ENCODE measurements at places on chromosomes 2 and 18. TPM values are rescaled to one million over a fixed set of nuclear protein-coding genes. Genes with fewer than 3 reads are reported as not detected.
A peak's percentile ranks its signal among the peaks of the same experiment; 100 is the strongest.

The WDR43 gene
- total RNA-seq, result 76.4 TPM

The STARD6 gene
- not detected for total RNA-seq

The SIX3 gene
- total RNA-seq, result 0.14 TPM

The LAMA1 gene
- total RNA-seq, result 0.56 TPM

The ABHD1 gene
- total RNA-seq, result 0.27 TPM

The TGOLN2 gene
- total RNA-seq, result 152 TPM

The PLCL1 gene
- total RNA-seq, result 26.2 TPM

The SERPINB11 gene
- not detected for total RNA-seq

The LYPD6B gene
- not detected for total RNA-seq

DNA sequence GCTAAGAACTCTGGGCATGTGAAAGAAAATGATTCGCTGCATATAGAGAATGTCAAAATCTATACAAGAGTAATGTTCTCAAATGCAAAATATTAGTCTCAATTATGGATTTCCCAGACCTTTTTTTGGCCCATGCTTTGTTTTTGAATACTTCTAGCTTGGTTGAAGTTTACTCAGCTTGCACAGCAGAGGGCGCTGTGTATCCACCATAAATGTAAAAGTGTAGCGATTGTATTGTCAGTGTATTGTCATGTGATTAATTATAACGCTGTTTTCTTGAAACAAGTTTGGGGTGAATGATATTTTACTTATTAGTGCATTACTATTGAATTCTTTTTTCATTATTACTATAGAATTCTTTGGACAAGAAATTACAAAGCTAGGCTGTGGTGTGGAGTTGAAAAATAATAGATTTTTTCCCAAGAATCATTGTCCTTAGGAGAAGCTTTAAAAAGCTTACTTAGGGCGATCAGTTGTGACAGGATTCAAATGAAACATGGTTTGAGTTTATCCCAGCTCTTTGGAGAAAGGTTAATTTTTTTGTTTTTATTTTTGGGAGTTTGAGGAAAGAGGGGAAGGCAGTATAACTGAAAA lies 98.3 kb downstream of the PIK3C3 start:
- H3K27ac ChIP-seq, result no peak overlapping the region
- H3K4me3 ChIP-seq, result no peak overlapping the region
- peaks cover 4% of the 10 kb centered on the region for H3K4me1 ChIP-seq
- H3K36me3 ChIP-seq, result peaks cover 11% of the 10 kb centered on the region

DNA sequence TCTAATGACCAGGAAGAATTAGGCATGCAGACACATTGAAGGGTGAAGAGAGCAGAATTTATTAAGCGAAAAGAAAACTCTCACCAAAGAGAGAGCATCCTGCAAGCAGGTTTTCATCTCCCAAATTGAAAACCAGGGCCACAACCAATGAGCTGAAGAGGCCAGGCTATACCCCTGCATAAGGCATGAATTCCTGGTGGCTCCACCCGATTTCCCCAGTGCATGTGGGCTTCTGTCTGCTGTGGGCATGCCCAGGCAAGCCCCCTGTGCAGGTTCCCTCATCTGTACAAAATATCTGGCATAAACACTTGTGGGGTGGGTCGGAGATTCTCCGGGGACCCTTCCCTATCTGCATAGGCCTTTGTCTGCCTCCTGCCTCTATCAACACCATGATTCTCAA lies 621.6 kb upstream of the LRRTM1 start:
- H3K27me3 ChIP-seq, result no peaks in the 10 kb centered on the region
- H3K4me1 ChIP-seq, result no peaks in the 10 kb centered on the region
- H3K27ac ChIP-seq, result no peak overlapping the region
- H3K36me3 ChIP-seq, result no peaks in the 10 kb centered on the region

- no peaks in the 10 kb centered on the region for H3K36me3 ChIP-seq
- no peak for DNase-seq
- H3K4me1 ChIP-seq, result peaks cover 13% of the 10 kb centered on the region
- H3K27me3 ChIP-seq, result no peaks in the 10 kb centered on the region
Observed at GRCh38 chr2:150178591-150178990, 308.9 kb downstream of the RND3 start.

GRCh38 chr2:238327751-238328150 lies 7.4 kb downstream of the TRAF3IP1 start:
- no peak for DNase-seq
- H3K27me3 ChIP-seq, result no peaks in the 10 kb centered on the region

DNA sequence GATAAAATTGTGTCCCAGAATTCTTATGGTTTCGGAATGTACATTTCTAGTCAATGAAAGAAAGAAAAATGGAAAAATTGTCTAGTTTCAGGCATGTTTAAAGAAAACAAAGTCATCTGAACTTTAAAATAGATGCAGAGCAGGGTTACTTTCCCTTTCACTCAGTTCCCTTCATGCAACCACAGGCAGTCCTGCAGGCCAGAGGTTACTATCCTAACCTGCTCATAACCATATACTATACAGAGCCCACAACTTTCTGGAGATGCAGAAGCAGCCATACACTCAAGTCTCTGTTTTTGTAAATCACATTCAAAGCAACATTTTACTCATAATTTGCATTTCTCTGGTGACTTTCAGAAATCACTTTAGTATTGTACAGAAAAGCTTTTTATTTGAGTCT lies 690.3 kb downstream of the MBD2 start:
- no peaks in the 10 kb centered on the region for H3K36me3 ChIP-seq
- DNase-seq, result no peak
- no peak overlapping the region for H3K27ac ChIP-seq
- H3K27me3 ChIP-seq, result no peaks in the 10 kb centered on the region

DNA sequence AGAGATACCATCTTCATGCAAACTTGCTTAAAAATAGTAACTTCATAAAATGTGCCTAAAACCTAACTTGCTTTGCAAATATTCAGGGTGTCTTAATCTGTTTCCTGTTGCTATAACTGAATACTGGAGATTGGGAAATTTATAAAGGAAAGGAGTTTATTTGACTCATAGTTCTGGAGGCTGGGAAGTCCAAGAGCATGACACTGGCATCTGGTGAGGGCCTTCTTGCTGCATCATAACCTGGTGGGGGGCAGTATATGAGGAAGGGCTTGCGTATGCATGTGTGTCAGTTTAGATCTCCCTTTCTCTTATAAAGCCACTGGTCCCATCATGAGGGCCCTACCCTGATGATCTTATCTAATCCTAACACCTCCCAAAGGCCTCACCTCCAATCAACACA lies 166.5 kb downstream of the LPIN1 start:
- no peaks in the 10 kb centered on the region for H3K36me3 ChIP-seq
- no peak overlapping the region for H3K4me3 ChIP-seq
- DNase-seq, result no peak
- H3K27me3 ChIP-seq, result no peaks in the 10 kb centered on the region

GRCh38 chr18:61323951-61324350 lies 9.3 kb upstream of the CDH20 start:
- H3K4me3 ChIP-seq, result no peak overlapping the region
- H3K27ac ChIP-seq, result no peak overlapping the region
- DNase-seq, result no peak
- no peaks in the 10 kb centered on the region for H3K27me3 ChIP-seq
- no peaks in the 10 kb centered on the region for H3K36me3 ChIP-seq
- H3K4me1 ChIP-seq, result no peaks in the 10 kb centered on the region

DNA sequence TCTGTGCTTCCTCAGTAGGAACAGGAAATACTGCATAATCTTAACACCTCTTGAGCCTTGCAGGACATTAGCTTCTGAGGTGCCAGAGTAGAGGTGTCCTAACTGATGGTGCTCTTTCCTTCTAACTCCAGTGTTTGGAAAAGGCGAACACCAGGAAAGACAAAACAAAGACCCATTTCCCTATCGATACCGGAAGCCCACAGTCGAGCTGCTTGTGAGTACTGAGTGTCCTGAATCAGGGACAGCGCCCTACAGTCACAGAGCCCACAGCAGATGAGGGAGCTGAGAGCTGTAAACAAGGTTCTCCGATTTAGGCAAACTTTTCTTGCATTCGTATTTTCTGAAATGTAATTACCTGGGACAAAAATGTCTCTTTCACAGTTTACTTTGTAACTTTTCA lies 50.7 kb downstream of the SLC14A2 start:
- no peak for DNase-seq
- no peak overlapping the region for H3K27ac ChIP-seq
- no peak overlapping the region for H3K4me3 ChIP-seq
- H3K4me1 ChIP-seq, result peaks cover 6% of the 10 kb centered on the region
- no peaks in the 10 kb centered on the region for H3K27me3 ChIP-seq

DNA sequence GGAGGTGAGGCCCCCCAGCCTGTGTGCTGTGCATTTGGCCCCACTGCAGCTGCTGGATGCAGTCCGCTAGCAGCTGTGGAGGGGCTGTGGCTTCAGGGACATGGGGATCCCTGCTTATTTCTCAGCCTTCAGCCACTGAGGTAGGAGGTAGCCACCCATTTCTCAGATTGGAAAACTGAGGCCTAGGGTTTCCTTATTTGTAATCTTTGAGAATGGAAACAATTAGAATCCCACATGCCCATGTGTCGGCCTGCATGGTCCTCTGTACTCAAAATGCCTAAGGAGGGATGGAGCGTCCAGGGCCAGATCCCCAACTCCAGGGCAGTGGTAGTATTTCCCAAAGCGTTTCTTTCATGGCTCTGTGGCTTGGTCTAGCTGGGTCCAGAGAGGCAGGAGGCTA lies 42.1 kb downstream of the TOGARAM2 start:
- H3K4me1 ChIP-seq, result no peaks in the 10 kb centered on the region
- no peaks in the 10 kb centered on the region for H3K36me3 ChIP-seq
- no peak for DNase-seq
- H3K4me3 ChIP-seq, result no peak overlapping the region

- no peaks in the 10 kb centered on the region for H3K36me3 ChIP-seq
- H3K4me1 ChIP-seq, result peaks cover 23% of the 10 kb centered on the region
- peak overlapping the region; percentile 34 for H3K27ac ChIP-seq
- H3K27me3 ChIP-seq, result no peaks in the 10 kb centered on the region
- H3K4me3 ChIP-seq, result peak overlapping the region; percentile 80
- DNase-seq, result peak; percentile 8
Observed at GRCh38 chr2:168246483-168247340, 683 bp downstream of the STK39 start.

- no peak for DNase-seq
- no peaks in the 10 kb centered on the region for H3K4me1 ChIP-seq
- H3K36me3 ChIP-seq, result no peaks in the 10 kb centered on the region
- no peak overlapping the region for H3K27ac ChIP-seq
Observed at GRCh38 chr2:88842656-88843460, 151.4 kb downstream of the RPIA start.

DNA sequence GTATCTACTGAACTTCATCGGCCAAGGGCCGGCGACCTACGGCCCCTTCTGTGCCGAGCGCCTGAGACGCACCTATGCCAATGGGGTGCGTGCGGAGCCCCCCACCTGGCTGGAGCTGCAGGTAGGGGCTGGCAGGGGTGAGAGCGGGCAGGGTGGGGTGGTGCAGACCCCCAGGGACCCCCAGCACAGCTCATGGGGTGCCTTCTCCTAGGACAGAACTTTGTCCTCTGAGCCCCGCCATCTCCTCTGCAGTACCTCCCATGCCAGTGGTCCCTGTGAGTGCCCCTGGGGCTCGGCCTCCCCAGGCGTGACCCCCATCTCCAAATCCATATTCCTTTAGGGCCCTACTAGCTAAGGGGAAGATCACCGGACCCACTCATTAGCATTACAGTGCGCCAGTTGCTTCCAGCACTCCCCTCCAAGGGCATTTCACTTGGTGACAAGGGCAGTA lies 23.9 kb upstream of the GPR17 start:
- DNase-seq, result no peak
- no peak overlapping the region for H3K4me3 ChIP-seq
- H3K27me3 ChIP-seq, result no peaks in the 10 kb centered on the region
- H3K4me1 ChIP-seq, result no peaks in the 10 kb centered on the region

DNA sequence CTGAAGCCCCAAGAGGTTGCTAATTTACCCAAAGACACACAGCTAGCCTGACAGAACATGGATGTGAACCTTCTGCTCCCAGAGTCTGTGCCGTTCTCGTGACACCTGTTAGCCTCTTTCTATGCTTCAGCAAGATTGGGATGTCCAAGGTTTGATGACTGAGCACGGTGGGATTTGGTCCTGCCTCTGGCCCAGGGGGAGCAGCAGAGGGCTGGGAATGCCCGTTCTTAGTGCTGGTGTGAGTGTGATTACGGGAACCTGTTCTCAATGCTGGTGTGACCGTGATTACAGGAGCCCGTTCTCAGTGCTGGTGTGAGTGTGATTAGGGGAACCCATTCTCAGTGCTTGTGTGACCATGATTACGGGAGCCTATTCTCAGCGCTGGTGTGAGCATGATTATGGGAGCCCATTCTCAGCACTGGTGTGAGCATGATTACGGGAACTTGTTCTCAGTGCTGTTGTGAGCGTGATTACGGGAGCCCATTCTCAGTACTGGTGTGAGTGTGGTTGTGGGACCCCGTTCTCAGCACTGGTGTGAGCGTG lies 67.3 kb upstream of the SNTG2 start:
- DNase-seq, result no peak
- H3K4me3 ChIP-seq, result no peak overlapping the region
- no peak overlapping the region for H3K27ac ChIP-seq
- H3K27me3 ChIP-seq, result no peaks in the 10 kb centered on the region

DNA sequence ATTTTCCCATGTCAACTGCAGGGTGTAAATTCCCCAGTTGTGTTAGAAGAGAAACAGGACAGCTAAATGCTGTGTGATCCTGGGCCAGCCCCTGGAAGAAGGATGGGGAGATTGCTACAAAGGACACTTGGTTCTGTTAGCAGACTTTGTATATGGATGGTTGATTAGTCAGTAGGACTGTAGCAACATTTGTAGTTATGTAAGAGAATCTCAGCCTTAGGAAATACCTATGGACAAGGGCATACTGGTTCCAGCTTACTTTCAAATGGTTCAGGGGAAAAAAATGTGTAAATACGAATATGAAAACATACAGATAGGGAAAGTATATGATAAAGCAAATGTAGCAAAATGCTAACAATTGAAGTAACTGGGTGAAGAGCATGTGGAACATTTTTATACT lies 47.6 kb downstream of the GNAL start:
- no peaks in the 10 kb centered on the region for H3K4me1 ChIP-seq
- DNase-seq, result no peak
- no peaks in the 10 kb centered on the region for H3K27me3 ChIP-seq
- no peaks in the 10 kb centered on the region for H3K36me3 ChIP-seq

GRCh38 chr18:41906528-41907146 lies 48.4 kb upstream of the PIK3C3 start:
- no peak overlapping the region for H3K27ac ChIP-seq
- no peak overlapping the region for H3K4me3 ChIP-seq
- H3K4me1 ChIP-seq, result no peaks in the 10 kb centered on the region
- H3K36me3 ChIP-seq, result no peaks in the 10 kb centered on the region
- DNase-seq, result no peak

DNA sequence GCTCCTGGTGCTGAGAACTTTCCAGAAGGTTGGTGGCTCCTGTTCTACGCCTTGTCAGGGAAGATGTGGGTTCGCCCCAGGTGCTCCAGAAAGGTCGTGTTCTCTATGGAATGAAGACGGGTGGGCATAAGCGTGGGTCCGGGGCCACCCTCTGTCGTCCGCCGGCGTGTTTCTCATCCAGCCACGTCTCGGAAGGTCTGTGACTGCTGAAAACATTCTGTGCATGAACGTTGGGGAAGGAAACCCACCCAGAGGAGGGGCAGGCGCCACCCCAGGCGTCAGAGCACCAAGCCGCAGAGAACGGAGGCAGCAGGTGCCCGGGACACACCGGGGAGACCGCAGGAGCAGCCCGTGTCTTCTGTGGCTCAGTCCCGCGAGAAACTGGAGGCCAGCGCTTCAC lies 118.2 kb downstream of the RTP5 start:
- H3K27ac ChIP-seq, result no peak overlapping the region
- no peaks in the 10 kb centered on the region for H3K36me3 ChIP-seq
- no peaks in the 10 kb centered on the region for H3K27me3 ChIP-seq
- no peaks in the 10 kb centered on the region for H3K4me1 ChIP-seq

- no peaks in the 10 kb centered on the region for H3K4me1 ChIP-seq
- no peaks in the 10 kb centered on the region for H3K36me3 ChIP-seq
- DNase-seq, result no peak
- H3K27ac ChIP-seq, result no peak overlapping the region
- no peak overlapping the region for H3K4me3 ChIP-seq
- H3K27me3 ChIP-seq, result no peaks in the 10 kb centered on the region
Observed at GRCh38 chr2:170226216-170226615, 48.3 kb downstream of the MYO3B start.
